ENCODE measurements at places on chromosomes 5 and 9.
A peak's percentile ranks its signal among the peaks of the same experiment; 100 is the strongest.

- no peak for DNase-seq
Measured at GRCh38 chr5:146588331-146589027, 72.5 kb upstream of the GPR151 start.

GRCh38 chr9:120865176-120865575, 11.8 kb downstream of the PHF19 start:
- no peak for DNase-seq

GRCh38 chr5:36040651-36041536, 25.8 kb downstream of the UGT3A2 start:
- no peak for DNase-seq

- DNase-seq, result no peak
Measured at GRCh38 chr9:70044490-70045307, 1.1 kb downstream of the MAMDC2 start.

DNA sequence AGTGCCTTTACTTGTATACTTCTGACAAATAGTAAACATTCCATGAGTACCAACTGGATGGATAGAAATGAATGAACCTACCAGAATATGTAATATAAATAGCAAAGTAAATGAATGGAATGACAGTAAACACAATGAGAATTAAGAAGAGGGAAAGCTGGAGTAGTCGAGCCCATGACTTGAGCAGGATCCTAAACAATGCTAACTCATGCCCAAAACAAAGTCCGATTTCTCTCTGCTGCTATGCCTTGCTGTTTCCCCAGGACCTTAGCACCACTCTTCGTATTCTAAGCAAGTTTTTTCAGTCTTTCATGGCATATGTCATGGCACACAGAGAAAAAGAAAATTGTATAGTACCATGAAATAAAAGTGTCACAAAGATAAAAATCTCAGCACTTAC, 1.8 kb downstream of the XPA start:
- DNase-seq, result no peak

- DNase-seq, result no peak
Measured at GRCh38 chr5:125151150-125151900, 404.9 kb upstream of the ZNF608 start.

DNA sequence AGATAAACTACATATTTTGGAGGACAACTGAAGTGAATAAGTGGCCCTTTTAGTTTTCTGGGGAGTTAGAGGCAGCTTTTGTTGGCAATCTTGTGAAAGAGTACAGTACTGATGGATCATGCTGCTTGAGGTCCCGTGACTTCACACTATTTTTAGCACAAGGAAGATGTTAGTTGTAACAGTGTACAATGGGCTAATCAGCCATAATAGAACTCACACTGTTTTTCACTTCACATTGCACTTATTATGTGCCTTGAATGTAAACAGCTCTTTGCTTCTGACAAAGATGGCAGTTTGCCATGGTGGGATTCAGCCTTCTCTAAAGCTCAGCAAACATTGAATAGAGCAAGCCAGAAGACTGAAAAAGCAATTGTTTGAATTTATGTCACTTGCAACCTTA, 176.7 kb upstream of the ZNF608 start:
- peak; percentile 8 for DNase-seq

DNA sequence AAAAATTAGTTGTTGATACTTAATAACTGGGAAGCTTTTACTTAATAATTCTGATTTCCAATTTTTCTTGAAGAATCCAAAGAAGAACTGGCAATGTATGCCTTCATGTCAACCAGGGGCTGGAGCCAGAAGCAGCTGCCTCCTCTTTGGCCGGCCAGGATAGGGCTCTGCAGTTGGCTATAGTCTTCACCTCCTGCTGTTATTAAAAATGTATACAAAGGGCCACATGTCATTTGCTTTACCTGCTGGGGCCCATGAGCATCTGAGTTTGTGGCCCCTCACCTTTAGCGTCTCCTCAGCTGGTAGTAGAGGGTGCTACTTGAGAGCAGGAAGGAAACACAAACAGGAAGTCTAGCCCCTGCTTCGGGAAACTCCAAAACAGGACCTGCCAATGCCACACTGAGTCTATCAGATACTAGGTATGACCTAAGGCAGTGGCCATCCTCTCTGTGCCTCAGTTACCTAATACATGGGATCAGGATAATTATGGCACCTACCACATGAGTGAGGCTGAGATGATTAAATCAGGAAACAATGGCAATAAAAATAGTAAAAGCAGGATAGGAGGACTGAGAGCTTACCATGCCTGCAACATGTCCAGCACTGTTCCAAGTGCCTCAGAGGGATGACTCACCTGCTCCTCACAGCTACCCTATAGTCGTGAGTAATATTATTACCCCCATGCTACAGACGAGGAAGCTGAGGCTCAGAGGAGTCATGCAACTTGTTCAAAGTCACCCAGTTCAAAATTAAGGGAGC, 21.3 kb downstream of the CCDC69 start:
- no peak for DNase-seq

- no peak for DNase-seq
Measured at GRCh38 chr5:67194166-67194565, 2.4 kb downstream of the CD180 start.

DNA sequence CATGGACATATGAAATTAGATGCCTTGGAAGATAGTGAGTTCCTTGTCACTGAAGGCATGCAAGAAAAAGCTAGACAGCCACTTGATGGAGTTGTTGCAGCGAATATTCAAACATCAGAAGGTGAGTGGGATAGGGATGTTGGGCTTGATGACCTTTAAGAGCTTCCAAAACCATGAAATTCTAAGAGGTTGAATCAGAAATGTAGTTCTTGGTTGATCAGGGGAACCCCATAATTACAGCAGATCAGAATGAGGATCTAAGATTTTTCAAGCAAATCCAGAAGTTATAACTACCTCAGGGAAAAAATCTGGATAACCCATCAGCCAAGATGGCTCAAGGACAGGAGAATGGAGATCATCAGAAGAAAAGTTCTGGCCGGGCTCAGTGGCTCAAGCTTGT, 244.3 kb upstream of the NR4A3 start:
- no peak for DNase-seq

GRCh38 chr5:177405805-177406204, 3.6 kb downstream of the F12 start:
- no peak for DNase-seq

Measured in fibroblast of gingiva (primary cell).